ENCODE measurements at places on chromosomes 6 and 20.

- no peak for DNase-seq
Observed at GRCh38 chr20:49862607-49863200, 50.1 kb downstream of the SLC9A8 start.

GRCh38 chr6:167113047-167113754 is 9.7 kb upstream of the CCR6 start:
- no peak for DNase-seq

GRCh38 chr6:112441607-112442006 is 94.5 kb downstream of the RFPL4B start:
- no peak for DNase-seq

GRCh38 chr6:137233911-137234863 is 15.0 kb upstream of the IFNGR1 start:
- DNase-seq: no peak

Measured in HAP-1 (cell line).